Anterior cingulate cortex (tissue), 58 donors: ENCODE measurements at places on chromosomes 4 and X.

GRCh38 chr4:16264798-16265197, 38.5 kb upstream of the TAPT1 start:
- DNase-seq = no peak

- no peak for DNase-seq
These were observed 56.2 kb downstream of the RTL9 start for GRCh38 chrX:110414679-110415439.

DNA sequence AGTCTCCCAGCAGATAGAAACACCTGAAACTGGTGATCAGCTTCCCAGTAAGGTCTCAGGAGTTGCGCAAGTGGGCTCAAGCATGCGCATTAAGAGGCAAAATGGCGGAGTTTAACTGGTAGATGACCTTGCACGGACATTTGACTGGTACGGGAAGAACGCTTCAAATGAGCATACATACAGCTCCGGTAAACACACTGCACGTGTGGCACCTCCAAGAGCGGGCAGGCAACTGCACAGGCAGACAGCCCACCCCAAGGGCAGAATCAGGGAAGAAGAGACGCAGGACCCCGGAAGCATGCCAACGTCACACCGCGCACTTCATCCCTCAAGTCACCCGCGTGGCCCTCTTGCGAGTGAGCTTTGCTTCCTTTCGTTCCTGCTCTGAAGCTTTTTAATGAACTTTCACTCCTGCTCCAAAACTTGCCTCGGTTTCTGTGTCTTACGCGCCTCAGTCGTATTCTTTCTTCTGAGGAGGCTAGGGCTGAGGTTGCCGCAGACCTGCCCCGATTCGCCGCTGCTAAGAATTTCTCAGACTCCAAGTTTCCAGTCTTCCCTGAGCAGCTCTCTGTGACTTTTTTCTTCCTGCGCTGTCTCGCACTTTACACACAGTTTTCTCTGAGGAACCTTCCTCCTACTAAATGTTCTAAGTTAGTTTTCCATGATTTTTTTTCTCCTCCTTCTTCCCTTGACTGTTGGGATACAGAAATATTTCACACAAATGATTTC, 180.7 kb upstream of the ZFP42 start:
- DNase-seq = no peak

DNA sequence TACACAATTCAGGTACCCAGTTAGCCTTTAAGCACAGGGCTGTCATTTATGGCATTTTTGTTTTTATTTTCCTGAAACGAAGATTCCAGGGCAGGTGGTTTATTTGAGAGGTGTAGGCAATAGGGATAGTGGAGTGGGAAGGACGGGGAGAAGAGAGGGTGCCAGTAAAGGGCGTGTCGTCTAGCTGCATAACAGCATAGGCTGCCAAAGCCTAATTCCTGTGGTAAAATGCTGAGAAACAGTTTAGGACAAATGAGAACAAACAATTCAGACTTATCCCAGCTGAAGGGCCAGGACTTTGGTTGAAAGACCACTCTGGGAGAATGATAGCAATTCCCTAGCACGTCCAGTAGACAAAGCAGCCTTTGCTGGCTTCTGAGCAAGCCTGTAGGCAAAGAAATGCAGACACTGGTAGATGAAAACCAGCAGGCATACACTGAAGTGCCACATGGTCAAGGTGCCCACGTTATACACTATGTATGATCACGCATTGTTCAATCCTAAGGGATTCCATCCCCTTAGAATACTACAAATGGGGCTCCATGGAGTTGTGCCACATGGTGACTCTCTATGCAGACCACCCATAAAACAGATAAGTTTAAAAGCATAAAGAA, 70.6 kb downstream of the PKD2 start:
- DNase-seq = no peak

GRCh38 chr4:181376058-181376457, 867.1 kb upstream of the TENM3 start:
- DNase-seq = no peak

- no peak for DNase-seq
These were observed 392.2 kb upstream of the ZFP42 start for GRCh38 chr4:187603093-187604025.

GRCh38 chr4:140242357-140243277, 88.6 kb upstream of the MAML3 start:
- no peak for DNase-seq

DNA sequence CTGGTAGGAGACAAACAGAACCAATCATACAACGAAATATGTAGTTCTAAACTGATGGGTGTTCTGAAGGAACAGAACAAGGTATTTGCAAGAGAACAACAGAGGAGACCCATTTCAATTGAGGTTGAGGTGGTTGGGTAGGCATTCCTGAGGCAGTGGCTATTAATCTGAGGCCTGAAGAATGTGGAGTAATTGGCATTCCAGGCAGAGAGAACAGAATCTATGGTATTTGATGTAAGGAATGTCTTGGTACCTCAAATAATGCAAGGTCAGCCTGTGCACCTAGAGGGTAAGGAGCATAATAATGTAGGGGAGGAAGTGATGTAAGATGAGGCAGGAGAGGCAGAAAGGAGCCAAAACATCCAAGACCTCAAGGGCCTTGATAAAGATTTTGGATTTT, 109.5 kb upstream of the TEX13C start:
- no peak for DNase-seq

GRCh38 chr4:122045533-122045932, 93.7 kb upstream of the TRPC3 start:
- DNase-seq = no peak

GRCh38 chrX:30888526-30889146, 418 bp downstream of the TAB3 start:
- no peak for DNase-seq

GRCh38 chr4:130722361-130722760, 1626.4 kb downstream of the C4orf33 start:
- DNase-seq = no peak

GRCh38 chrX:30653415-30654131, at the start of gene GK:
TSS of gene GK (plus strand) at chrX:30653423. CDS start at chrX:30653538, 115 bp downstream.
- DNase-seq = no peak

DNA sequence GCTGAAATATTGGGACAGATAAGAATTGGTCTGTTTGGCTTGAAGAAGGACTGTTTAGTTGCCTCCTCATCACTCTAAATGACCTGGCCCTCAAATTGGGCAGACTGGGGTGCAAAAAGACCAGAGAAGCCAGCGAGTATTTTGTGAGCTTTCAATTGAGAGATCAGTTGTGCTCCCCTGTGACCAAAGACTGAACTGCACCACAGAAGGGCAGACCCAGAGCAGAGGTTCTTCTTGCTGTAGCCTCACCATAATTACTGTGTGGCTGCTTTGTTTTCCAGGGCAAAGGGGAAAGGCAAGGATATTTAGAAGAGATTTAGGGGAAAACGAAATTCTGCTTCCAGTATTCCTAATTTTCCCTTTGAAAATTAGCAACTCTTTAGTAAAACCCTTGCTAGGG, 104.0 kb upstream of the MBNL3 start:
- no peak for DNase-seq

DNA sequence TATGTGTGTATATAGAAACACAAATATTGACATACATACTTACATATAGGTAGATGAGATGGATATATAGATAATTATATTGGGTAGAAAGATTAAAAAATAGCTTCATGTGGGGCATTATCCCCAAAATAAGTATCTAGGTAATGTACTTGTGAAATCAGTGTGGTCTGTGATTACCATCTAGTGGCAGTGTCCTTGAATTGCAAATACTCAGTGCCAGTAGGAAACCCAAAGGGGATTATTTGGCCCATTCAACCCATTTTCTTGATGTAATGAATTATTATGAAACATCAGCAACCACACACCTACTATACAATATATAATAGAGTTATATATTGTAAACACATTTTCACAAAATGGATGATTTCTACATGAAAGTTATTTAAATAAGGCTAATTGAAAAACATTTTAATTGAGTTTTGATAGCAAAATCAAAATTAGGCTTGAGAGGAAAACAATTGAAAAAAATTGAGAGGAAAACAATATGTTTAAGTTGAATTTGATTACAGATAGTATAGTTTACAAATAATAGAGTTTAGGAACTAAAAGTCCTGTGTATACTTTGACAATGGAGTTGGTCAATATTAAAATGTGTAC, 389.4 kb downstream of the GALNTL6 start:
- DNase-seq = no peak

DNA sequence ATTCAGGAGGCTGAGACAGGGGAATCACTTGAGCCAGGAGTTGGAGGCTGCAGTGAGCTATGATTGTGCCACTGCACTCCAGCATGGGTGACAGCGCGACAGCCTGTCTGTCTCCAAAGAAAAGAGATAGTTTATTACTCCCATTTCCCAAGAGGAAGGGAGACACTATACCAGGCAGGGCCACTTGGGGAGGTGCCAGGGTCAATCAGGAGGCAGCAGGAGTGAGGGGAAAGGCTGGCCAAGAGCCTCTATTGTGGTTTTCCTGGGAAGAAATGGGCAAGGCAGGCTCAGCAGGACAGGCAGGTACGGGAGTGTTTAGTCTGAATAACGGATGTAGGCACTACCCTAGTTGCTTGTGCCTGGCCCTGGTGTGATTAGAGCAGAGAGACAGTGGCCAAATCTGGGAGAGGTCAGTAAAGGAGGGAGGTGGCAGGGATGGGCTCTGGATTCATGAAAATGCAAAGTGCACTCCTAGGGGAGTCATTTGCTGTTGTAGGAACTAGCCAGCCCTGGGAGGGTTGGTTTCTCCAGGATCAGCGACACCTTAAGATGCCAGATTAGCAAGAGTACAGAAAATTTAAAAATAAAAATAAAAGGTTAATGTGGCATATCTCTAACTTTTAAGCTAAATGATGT, 20.2 kb upstream of the CDKN2AIP start:
- no peak for DNase-seq
